PC-3 (cell line): ENCODE measurements at places on chromosomes 11 and 22. TPM values are rescaled to one million over a fixed set of nuclear protein-coding genes. Genes with fewer than 3 reads are reported as not detected.

GRCh38 chr11:76226626-76227025 is 20.3 kb upstream of the WNT11 start:
- DNase-seq, result no peak

GRCh38 chr11:60905551-60906113 is 753 bp downstream of the PRPF19 start:
- DNase-seq, result peak; percentile 86

DNA sequence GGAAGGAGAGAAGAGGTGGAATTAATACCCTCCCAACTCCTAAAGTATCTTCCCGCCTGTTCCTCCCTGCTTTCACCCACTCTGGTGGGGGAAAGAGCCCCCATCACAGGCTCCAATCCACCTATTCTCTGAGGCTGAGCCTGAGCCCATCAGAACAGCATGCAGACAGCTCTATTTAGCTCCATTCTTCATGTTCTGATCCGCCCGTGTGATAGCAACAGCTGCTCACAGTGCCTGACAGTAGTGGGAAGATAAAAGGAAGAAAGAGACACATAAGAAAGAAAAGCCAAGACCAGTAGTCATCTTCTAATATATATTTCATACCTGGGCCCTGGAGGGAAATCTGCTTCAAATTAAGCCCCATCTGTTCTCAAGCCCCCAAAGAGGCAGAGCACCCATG is 80.3 kb upstream of the AKIP1 start:
- no peak for DNase-seq

DNA sequence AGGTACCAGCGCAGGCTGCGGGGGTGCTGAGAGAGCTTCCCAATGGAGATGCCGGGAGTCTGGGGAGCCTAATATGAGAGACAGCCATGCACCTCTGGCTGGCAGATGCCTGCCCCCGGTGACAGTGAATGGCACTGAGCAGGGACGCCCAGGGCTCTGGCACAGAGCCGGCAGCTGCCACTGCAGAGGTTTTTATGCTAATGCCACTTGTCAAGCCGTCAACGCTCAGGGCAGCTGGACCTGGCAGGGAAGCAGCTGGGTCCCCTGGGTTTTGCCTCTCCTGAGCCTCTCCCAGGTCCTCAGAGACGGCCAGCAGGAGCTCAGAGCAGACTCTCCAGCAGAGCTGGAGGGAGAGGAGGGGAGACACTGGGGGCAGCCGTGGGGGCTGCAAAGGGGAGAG is 573.6 kb downstream of the BUD13 start:
- no peak for DNase-seq

DNA sequence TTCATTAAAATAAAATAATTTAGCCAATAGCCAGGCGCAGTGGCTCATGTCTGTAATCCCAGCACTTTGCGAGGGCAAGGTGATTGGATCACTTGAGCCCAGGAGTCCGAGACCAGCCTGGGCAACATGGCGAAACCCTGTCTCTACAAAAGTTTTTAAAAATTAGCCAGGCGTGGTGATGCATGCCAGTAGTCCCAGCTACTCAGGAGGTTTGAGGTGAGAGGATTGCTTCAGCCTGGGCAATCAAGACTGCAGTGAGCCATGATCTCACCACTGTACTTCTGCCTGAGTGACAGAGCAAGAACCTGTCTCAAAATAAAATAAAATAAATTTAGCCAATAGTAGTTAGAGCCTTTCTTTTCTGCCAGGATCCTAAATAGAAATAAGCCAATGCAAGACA is 12.2 kb downstream of the HPS5 start:
- DNase-seq, result no peak

GRCh38 chr11:25247336-25247735 is 750.5 kb downstream of the LUZP2 start:
- peak; percentile 51 for DNase-seq

DNA sequence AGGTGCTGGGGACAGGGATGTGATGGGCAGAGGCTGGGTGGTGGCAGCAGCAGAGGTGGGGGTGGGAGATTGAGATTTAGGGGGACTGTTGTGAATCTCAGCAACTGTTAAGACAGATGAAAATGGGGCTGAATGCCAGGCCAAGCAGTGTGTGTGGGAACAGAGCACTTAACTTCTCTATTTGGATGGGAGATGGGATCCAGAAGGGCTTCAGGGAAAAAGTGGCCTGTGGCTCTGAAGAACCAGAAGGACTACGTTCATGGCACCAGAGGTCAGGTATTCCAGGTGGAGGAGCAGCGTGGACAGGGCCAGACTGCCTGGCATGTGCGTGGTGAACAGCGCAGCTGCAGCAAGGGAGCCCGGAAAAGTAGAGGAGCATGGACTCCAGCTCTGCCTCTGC is 82.6 kb upstream of the SYT13 start:
- no peak for DNase-seq

- DNase-seq, result no peak
Observed at GRCh38 chr11:125348141-125348651, 147.9 kb downstream of the FEZ1 start.

Gene RFPL1
- total RNA-seq, result not detected in 2 replicates

Gene MPZL3
- 7.0 and 8.4 TPM in 2 replicates for total RNA-seq

Gene RAB3IL1
- 6.6 and 7.9 TPM in 2 replicates for total RNA-seq
